NCI-H774 (cell line): ENCODE measurements at places on chromosomes 2 and 18.

- DNase-seq, result no peak
Measured at GRCh38 chr2:184927040-184927439, 328.7 kb downstream of the ZNF804A start.

DNA sequence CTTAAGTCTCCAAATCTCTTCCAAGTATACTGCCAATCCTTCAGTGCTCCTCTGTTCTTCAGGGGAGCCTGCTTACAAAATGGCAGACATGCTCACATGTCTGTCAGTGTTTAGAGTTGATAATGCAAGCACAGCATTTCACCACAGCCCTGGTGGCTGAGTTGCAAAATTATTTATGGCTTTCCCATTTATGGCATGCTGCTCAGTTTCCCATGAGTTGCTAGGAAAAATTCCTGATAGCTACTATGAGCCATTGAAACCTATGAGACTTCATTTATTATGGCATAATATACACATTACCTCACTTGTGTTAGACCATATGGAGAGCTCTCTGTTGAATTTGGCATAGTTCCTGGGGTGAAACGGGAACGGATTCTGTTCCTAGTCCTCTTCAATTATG is 448.7 kb upstream of the TCF4 start:
- no peak for DNase-seq

DNA sequence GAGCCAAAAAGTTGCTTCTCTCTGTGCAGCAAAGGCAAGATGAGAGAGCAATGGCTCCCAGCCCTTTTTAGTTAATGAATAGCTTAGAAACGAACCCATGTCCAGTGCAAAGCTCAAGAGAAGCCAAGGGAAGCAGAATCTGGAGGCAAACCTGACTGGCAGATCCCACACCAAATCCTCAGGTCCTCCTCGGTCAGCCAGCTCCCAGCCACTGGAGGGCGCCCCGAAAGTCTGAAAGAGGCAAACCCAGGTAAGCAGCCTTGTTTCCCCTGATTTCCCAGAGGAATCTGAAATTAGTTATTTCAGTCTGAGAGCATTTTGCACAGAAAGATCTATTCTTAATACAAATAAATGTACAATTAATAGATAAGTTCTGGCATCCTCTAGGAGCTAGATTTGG is 71.3 kb upstream of the PID1 start:
- no peak for DNase-seq

DNA sequence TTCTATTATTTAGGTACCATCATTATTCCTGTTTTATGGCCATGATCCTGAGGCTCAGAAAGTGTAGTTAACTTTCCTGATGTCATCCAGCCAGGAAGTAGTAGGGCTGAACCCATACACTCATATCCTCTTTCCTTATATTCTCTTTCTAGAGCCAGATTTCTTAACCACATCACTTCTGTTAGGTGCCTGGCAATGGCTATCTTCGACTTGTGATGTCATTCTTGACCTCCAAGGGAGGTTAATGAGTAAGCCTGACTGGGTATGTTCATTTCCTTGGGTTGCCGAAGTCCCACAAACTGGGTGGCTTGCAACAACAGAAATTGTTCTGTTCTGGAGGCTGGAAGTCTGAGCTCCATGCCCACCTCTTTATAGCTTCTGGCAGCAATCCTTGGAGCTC is 43.4 kb downstream of the ITGB6 start:
- no peak for DNase-seq

GRCh38 chr18:41756141-41756540 is 198.9 kb upstream of the PIK3C3 start:
- DNase-seq, result no peak
